ENCODE measurements at places on chromosomes 3 and 15. TPM values are rescaled to one million over a fixed set of nuclear protein-coding genes. Genes with fewer than 3 reads are reported as not detected.

DNA sequence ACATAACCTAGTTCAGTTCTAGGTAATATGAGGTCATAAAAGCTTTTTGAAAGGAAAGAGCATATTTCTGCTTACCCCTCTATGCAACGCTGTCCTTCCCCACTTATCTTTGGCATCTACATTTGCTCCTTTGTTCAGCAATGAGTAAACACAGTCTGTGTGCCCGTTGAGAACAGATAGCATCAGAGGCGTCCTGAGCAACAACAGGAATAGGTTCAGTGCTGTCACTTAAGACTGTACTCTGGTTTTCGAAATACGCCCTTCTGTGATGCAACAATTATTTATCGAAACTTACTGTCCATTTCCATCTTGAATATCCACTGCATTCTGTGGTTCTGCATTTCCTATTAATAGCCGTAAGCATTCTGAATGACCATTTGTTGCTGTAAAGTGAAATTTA, 84.4 kb downstream of the BTD start:
- no peak overlapping the region for H3K4me3 ChIP-seq
- peaks cover 54% of the 10 kb centered on the region for H3K36me3 ChIP-seq
- H3K27ac ChIP-seq: no peak overlapping the region
- H3K27me3 ChIP-seq: no peaks in the 10 kb centered on the region
- DNase-seq: no peak

DNA sequence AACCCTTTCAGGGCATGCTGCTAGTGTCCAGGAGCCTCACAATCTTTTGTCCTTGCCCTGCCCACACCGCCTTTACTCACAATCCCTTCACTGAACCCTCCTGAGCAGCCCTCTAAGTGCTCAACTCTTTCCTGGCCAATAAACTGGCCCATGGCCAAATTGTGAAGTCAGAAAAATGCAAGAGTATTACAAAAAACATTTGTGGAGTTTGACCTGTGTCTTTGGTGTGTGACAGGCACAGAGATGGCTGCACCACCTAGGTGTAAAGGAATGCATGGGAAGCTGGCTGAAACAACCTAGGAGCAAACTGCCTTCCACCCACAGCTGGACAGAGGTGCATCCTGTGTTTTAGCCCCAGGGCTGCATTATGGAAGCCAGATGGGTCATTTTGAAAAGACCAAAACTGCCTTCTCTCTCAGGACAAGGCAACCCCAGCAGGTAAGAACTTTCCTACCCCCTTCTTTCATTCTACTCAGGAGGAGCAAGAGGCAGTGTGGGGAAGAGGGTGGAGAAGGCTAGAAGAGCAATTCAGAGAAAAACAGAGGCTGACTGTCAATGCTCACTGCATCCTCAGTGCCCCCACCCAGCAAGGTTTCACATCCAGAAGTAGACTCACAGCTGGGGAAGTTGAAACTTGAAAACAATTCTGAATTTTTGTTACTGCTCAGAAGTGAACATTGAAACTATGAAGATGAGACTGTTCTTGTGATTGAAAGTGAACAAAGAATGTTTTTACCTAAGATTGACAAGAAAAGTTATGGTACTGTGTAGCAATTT, 78.6 kb downstream of the TRIM42 start:
- no peaks in the 10 kb centered on the region for H3K4me1 ChIP-seq

- no peaks in the 10 kb centered on the region for H3K27me3 ChIP-seq
- no peak for DNase-seq
- H3K4me3 ChIP-seq: no peak overlapping the region
- H3K27ac ChIP-seq: peak overlapping the region; percentile 70
Observed at GRCh38 chr3:126945891-126946290, 37.0 kb upstream of the PLXNA1 start.

- H3K4me1 ChIP-seq: peaks cover 4% of the 10 kb centered on the region
- peak; percentile 72 for DNase-seq
- H3K4me3 ChIP-seq: no peak overlapping the region
- H3K27ac ChIP-seq: no peak overlapping the region
Observed at GRCh38 chr3:107578523-107578922, 55.8 kb downstream of the BBX start.

GRCh38 chr3:123088387-123088786, 21.6 kb downstream of the PDIA5 start:
- no peak overlapping the region for H3K4me3 ChIP-seq
- H3K27me3 ChIP-seq: no peaks in the 10 kb centered on the region
- DNase-seq: peak; percentile 15
- peaks cover 33% of the 10 kb centered on the region for H3K4me1 ChIP-seq
- H3K27ac ChIP-seq: no peak overlapping the region

The SI gene
- not detected for total RNA-seq

DNA sequence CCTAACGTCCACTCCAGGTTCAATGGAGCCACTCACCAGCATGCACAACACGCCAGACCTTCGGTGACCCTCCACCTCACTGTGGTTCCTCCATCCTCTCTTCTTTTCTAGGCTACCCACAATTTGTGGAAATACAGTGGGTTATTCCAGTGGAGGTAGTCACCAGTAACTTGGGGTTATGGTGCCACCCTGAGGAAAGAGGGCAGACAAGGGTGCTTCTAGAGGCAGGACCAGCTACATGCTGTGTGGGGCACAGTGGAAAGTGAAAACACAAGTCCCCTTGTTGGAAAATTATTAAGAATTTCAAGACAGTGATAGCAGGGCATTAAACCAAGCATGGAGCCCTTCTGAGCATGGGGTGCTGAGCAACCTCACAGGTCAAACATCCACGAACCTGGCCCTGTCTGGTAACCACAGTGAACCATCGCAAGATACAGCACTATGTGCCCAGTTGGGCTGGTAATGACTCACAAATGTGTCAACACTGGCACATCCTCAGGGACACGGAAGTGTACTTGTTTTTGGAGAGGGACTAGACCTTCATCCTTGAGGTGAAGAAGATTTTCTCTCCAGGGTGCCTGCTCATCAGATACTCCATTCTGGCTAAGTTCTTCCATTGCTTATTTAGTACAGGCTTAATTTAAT, 166.7 kb downstream of the STT3B start:
- peaks cover 4% of the 10 kb centered on the region for H3K4me1 ChIP-seq
- DNase-seq: no peak
- H3K27ac ChIP-seq: no peak overlapping the region
- no peaks in the 10 kb centered on the region for H3K27me3 ChIP-seq

Measured in endodermal cell (in vitro differentiated cells).